Erythroblast (primary cell): ENCODE measurements at places on chromosomes 12 and 14.

DNA sequence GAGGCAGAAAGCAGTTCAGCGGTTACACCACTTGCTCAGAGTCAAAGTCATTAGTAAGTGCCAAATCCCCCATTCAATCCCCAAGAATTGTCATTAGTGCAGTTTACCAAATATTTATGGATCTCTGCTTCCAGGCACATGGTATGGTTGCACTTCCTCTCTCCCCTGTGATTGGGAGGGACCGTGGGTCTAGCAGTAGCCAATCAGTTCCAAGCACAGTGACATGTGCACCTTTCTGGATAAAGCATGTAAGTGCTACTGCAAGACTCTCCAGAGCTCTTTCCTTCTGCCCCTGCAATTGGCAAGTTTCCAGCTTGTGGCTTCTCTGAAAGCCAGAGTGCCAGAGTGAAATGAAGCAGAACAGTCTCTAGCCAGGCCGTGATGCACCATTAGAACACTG is 85.3 kb upstream of the FLRT2 start:
- peak; percentile 12 for DNase-seq

GRCh38 chr12:122486805-122487426 is 13.8 kb downstream of the ZCCHC8 start:
- DNase-seq: no peak

DNA sequence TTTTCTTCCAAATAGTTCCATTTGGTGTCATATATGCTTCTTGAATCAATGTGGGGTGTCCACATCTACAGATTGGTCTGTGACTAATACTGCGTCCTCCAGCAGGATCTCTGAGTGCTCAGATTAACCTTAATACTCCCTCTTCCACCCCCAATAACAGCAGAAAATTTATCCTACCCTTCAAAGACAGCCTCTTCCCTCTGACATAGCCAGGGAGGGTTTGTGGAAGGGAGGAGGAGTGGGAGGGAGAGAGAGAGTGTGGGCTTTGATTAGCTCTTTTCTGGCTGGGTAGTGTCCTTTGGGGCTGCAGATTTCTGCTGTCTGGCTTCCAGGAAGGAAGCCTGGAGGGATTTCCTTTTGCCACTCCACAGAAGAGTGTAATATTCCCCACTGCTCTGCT is 220.7 kb downstream of the TTC6 start:
- DNase-seq: no peak

GRCh38 chr12:88035907-88036289 is 6.7 kb upstream of the C12orf50 start:
- DNase-seq: no peak

DNA sequence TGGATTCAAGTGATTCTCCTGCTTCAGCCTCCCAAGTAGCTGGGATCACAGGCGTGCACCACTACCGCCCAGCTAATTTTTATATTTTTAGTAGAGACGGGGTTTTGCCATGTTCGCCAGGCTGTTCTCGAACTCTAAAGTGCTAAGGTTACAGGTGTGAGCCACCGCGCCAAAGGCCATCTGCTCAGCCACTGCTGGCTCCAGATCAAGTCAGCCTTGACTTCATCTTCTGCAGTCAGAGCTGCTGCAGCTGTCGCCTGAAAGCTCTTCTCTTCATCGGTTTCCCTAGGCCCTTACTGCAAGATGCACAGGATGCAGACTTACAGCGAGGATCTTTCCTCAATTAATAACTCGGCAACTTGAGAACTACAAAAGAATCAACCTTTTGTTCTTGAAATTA is 66.8 kb downstream of the CLIP1 start:
- no peak for DNase-seq
